Stimulated activated CD4-positive, alpha-beta T cell treated with anti-CD3 and anti-CD28 coated beads, TNF-alpha, amount 100 ng/mL, for 4 hours (primary cell): ENCODE measurements at places on chromosomes 1 and 21.

DNA sequence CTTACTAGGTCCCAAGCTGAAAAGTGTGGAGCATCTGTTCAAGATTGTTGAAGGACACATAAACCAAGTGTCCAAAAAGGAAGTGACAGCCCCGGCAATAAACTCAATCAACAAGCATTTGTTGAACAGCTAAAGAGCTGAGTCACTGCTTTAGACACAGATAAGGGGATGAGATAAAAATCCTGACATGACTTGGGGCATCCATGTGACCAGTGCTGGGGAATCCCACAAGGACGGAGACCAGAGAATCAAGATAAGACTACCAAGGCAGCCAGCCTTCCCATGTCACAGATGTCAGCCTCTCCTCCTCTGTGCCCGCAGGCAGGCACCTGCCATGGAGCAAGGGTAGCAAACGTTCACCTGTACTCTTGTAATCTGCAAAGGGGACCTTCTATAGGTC lies 118.6 kb upstream of the KAZN start:
- no peak for DNase-seq

DNA sequence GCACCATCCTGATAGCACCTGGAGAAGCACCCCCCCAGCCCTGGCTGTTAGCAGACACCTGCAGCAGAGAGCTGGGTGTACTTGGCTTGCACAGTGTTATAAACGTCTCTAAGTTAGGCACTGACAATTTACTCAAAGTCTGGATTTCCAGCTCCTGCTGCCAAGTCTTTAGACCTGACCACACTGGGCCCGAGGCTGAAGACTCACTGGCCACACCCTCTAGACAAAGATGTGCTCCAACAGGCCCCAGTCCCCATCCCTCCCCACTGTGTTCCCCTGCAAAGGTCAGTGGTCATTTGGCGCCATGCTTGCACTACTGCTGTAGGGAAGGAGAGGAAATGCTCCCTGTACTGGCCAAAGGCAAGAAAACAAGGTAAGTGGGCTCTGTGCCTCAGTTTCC lies 31.1 kb downstream of the PADI6 start:
- DNase-seq: no peak

DNA sequence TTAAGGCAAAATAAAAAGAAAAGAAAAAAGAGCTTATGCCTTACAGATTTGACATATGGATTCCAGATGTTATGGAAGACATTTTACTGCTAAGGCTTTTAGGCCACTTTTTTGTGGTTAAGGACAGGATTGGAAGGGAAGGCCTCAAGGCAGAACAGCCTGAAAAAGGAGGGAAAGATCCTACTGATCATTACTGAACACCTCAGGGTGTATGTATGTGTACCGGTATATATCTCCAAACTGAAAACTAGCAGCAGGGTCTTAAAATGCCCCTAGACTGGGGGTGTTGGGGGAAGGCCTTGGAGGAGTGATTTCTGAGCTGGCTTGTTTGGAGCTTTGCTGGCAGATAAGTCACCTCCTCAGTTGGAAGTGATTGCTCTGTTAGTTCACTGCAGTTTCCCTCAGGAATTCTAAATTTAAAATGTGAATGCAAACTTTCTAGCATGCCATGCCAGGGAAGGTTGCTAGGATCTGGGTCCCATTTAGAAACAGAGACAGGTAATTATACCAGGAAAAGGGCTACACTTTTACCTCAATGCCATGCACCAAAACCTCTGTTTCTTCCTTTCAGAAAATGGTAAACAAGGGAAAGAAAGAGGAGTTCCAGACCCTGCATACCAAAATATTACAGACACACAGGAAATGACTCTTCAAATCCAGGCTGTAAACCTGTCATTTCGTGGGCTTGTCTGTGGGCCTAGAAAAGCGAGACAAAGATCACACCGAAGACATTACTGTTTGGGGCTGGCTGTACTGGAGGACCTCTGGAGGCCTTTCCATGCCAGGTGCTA lies 15.0 kb downstream of the C1orf52 start:
- no peak for DNase-seq

DNA sequence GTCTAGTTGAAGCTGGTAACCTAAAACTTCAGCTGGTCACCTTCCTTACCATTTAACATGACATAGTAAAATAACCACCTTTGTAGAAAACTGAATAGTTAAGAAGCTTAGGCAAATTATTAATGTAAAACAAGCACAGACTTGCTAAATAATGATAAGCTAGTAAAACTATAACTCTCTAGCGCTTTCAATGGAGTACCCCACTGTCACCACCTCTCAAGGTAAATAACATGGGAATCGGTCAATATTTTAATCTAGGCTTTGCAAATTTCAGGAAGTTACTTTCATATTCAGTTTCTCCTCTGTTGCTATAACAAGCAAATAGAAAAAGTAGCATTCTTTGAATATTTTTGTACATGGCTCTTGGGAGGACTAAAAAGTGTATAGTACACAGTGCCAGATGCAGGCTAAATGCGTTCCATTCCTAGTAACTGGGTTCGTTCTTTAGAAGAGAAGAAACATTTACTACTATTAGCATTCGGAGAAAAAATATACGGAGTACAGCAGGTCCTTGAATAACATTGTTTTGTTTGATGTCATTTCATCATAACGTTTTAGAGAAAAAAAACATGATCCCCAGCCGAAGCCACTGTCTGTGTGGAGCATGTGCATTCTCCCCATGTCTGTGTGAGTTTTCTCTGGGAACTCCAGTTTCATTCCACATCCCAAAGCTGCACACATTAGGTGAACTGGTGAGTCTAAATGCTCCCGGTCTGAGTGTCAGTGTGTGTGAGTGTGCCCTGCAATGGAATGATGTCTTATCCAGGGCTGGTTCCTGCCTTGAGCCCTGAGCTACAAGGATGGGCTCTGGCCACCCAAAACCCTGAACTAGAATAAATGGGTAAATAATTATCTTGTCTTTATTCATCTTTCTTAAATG lies 52.5 kb downstream of the EPRS1 start:
- DNase-seq: no peak

DNA sequence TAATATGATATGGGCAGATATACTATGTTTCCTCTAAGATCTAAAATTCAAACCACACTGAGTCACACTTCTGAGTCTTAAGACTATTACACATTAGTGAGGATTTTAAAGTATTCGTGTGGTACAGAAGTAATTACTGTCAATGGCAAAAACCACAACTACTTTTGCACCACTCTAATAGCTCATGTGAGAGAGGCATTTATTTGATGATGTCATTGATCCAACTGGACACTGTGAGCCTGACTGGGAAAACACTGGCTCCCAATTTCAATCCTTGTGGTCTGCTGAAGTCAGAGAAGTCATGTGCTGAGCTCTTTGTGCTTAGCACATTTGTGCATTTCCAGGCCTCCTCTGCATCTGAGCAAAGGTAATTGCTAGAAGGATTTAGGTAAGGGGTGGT lies 377.8 kb downstream of the USH2A start:
- DNase-seq: no peak

- no peak for DNase-seq
These were observed 10.9 kb upstream of the RBM15 start for GRCh38 chr1:110328274-110328673.

GRCh38 chr21:23138797-23139196 lies 2140.6 kb downstream of the NCAM2 start:
- no peak for DNase-seq

DNA sequence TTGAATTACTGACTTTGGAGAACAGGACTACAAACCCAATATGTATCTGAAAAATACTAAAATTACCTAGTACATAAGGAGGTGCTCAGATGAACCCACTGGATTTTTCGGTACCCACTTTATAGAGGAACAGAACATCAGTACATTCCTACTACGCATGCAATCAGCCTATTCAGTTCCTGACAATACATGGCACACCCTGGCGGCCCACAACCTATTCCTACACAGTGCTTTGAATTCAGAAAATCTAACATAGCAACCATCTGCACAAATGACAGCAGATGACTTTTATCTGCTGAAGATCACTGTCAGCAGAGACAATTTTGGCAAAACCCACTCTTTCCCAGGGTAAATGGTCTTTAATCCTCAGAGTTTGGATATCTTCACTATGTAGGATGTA lies 257.1 kb upstream of the GREM2 start:
- no peak for DNase-seq

DNA sequence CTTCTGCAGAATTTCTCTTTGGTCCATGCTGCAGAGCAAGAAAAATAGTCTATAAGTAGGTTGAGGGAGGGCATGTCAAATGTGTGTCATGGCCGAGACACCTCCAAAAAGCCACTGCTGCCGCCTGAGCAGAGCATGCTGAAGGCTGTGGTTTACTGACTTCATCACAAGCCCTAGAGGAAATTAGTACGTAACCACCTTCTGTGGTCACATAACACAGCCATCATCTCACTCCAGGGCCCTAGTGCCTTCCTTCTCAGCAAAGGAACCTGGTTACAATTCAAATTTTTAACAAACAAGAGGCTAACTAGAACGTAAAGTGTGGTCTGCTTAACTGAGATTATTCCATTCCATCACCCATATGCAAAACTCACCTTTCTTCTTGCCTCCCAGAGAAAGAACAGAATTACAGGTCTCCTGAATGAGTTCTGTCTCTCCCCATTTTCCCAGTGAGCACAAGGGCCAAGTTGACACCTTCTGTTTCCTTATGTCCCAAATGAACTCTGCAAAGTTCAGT lies at the start of gene PTPN22:
PTPN22 (minus strand) TSS at position 116 of the 517 bp plus-strand sequence.
- DNase-seq: peak; percentile 65

DNA sequence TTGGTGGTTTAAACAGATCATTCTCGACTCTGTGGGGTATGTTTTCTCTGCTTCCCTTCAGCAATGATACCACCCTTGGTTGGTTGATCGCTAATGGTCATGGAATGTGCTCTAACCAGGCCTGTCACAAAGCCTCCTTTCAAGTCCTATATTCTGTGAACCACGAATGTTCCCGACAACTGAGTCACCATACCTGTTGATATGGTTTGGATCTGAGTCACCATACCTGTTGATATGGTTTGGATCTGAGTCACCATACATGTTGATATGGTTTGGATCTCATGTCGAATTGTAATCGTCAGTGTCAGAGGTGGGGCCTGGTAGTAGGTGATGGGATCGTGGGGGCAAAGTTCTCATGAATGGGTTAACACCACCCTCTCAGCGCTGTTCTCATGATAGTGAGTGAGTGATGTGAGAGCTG lies 10.2 kb upstream of the CAMK2N1 start:
- no peak for DNase-seq

GRCh38 chr1:225891229-225891972 lies 2.5 kb upstream of the LEFTY1 start:
- DNase-seq: no peak

DNA sequence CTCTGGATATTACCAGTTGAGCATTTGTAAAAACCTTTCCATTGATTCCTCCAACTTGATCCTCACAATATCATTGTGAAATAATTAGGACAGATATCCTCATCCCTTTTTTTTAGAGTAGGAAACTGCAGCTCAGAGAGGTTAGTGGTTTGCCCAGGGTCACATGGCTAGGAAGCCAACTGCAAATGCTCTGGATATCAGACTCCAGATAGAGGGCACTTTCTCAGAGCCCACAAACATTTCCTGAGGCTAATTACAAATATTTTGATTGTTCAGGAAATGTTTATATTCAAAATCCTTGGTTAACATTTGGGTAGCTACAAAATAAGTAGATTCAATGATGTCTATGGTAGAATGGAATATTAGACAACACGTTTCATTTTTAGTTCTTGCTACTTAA lies 154.8 kb upstream of the DPYD start:
- no peak for DNase-seq

DNA sequence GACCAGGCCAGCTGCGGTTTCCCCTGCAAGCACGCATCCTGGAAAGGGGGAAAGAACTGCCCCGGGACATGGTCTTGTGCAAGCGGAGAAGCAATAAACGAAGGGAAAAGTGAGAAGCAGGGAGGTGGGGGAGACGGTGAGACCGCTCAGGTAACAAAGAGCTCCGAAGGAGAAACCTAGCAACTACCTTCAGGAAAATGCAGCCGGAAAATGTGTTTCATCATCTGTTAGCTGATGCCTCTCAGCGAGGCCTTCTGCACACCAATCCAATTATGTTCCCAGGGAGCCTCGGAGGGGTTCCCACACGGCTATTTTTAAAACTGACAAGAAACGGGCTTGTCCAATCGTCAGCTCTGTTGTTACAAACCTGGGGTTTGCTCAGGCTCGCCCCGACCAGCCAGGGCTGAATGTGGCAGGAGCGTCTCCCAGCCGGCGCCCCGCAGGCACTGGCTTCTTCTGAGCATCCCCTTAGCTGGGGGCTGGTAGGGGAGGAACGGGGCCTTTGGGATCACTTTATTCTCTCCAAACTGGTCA lies 3.4 kb downstream of the RIPK4 start:
- DNase-seq: no peak

DNA sequence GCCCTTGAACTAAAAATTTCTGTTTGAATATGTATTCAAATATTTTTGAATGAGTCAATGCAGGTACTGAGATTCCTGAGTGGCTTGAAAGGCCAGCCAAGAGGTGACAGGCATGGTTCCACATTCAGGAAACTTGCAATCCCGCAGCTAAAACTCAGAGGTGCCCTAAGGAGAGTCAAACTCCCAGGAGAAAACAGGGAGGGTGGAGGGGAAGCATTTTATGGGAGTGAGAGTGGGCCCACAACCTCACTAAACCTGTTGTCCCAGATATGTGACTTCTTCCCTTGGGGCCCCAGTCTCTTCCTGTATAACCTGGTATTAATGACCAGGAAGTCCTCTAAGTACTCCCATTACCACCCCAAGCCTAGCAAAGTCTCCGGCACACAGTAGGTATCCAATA lies 189.6 kb downstream of the PLPP3 start:
- DNase-seq: no peak
